ENCODE measurements at places on chromosomes 16 and 17.

DNA sequence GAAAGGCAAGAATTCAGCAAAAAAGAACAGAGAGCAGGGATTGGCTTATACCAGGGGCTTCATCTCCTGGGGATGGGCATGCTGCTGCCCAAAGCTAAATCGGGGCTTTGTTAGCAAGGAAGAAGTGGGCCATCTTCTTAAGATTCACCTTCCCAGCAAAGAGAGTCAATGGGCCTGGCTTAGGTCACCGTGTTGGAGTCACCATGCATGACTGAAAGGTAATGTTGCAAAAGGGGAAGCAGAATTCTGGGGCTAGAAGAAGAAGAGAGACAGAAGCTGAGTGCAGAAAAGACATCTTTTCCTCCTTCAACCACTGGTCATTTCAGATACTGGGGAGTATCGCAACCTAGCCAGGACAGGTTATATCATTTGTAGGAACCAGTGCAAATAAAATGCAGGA, 76.3 kb upstream of the KIFC3 start:
- DNase-seq: no peak

- no peak for DNase-seq
Observed at GRCh38 chr16:21628772-21629171, 23.6 kb downstream of the IGSF6 start.

- DNase-seq: no peak
Observed at GRCh38 chr16:1613211-1613622, 1.1 kb downstream of the CRAMP1 start.

DNA sequence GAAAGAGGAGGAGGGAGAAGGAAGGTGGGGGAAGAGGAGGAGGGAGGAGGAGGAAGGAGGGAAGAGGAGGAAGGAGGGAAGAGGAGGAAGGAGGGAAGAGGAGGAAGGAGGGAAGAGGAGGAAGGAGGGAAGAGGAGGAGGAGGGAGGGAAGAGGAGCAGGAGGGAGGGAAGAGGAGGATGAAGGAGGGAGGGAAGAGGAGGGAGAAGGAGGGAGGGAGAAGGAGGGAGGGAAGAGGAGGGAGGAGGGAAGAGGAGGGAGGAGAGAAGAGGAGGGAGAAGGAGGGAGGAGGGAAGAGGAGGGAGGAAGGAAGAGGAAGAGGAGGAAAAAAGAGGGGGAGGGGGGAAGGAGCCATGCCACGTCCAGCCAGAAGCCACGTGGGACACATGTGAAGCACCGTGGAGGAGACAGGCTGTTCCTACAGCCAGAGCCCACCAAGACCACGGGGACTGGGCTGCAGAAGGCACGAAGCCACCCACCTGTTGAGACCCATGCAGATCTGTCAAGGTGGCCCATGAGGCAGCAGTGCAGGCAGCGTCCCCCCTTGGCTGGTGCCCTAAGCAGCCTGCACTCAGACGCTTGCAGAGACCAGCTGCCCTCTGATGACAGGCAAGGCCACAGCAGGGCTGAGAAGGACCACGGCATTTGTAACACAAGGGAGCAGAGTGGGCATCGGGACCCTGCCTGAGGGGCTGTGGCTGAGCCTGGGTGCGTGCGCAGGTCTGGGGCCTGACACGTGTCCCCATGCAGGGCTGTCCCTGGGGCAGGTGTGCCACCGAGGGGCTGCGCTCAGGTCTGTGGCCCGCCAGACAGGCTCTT, 10.3 kb downstream of the NDUFAF8 start:
- no peak for DNase-seq

DNA sequence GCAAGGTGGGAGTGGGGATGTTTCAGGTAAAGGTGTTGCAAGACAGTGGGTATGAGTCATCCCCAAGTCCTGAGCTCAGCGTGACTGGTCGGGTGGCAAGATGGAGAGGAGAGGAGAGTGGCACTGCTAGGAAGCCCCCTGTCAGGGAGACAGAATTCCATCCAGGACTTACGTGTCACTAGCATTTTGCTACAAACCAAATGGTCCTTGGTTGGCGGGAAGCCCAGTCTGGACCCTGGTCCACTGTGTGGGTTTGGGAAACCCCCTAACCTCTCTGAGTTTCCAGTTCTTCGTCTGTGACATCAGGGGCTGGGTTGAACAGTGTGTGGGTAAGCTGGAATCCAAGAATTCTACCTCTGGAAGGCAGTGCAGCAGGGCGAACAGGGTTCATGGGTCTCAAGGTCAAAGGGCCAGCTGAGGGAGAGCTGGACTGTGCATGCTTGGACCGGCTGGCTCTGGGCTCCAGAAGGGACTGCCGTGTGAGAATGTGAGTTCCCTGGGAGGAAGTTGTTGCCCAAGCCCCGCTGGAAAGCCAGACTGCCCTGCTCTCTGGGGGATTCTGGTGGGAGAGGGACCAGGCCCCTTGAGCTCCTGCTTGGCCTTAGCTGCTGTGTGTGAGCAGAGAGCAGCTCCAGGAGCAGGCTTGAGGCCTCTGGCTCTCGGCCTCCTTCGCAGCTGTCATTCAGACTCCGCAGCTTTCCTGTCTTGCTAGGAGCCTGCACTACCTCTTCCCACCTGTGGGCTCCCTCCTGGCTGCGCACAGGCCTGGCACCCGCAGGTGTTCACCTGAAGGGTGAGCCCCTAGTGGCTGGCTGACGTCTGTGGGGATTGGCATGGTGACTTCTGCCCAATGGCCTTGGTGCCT, 84.6 kb downstream of the NT5M start:
- DNase-seq: no peak

- DNase-seq: no peak
Observed at GRCh38 chr17:65018610-65019316, 37.8 kb downstream of the GNA13 start.

- no peak for DNase-seq
Observed at GRCh38 chr17:16442594-16443510, 27.5 kb downstream of the TRPV2 start.

DNA sequence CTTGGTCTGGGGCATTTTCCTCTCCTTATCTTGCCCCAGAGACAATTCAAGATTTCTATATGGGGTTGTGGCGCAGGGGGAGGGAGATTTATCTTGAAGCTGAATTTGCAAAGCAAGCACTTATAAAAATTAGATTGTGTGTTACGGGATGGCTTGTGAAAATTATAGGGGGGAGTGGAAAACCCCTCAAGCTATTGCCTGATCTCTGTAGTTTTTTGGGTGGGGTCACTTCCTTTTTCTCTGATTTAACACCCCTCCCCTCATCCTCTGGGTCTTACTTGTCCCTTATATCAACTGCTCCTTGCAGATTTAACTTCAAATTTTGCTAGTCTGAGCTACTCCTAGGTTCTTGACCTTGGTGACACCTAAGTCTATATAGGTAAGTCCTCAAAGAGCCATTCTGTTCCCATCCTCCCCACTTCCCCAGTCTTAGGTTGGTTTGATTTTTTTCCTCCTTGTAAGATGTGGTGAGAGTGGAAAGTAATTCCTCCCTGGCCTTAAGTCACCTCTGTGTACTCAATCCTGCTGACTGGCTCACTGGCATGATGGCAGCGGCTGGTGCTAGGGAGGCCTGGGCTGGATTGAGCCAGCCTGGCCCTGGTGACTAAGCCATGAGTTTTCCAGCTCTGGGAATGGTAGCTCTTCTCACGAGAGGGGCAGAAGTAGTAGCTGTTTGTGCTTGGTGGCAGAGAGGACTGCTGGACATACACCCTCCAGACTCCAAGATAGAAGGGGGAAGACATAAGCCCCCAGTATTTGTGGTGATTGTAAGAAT, 2.3 kb downstream of the ARL4D start:
- DNase-seq: no peak

GRCh38 chr16:46737621-46738214, 10.4 kb downstream of the MYLK3 start:
- DNase-seq: no peak

DNA sequence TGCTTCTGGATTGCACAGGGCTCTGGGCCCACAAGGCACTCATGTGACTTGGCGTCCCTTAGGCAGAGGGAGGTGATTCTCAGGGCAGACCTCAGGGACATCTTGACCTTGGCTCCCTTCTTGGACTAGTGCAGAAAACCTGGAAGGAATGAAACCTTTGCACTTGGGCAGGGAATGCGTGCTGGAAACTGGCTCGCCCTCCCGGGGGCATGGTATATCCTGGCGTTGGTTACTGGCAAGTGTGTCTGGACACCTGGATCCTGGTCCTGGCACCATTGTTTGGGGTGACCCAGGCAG, 63.5 kb upstream of the LGALS9 start:
- no peak for DNase-seq

DNA sequence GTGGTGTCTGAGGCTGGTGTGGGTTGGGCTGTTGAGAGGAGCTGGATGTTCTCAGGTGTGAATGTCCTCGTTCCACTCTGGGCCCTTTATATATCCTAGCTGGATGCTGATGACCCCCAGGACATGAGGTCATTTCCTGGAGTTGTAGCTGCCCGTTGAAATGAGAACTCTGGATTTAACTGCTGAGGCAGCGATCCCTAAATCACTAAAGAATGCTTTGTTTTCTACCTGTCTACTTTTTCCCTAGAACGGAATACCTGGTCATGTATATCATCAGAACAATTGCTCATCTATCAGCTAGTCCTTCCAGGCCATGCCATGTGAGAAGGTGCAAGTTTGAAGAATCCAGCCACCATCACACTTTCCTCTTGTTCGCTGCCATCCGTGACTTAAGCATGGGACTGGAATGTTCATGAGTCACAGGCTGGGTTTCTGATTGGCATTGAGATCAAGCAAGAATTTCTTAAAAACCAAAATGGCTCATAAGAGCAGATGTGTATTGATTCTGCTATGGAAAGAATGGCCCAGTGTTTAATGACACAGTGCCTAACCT, at the start of gene KRTAP2-3:
Gene KRTAP2-3 (minus strand): TSS at position 63 of the 553 bp plus-strand sequence. CDS start 64 bp downstream, outside the sequence.
- no peak for DNase-seq

DNA sequence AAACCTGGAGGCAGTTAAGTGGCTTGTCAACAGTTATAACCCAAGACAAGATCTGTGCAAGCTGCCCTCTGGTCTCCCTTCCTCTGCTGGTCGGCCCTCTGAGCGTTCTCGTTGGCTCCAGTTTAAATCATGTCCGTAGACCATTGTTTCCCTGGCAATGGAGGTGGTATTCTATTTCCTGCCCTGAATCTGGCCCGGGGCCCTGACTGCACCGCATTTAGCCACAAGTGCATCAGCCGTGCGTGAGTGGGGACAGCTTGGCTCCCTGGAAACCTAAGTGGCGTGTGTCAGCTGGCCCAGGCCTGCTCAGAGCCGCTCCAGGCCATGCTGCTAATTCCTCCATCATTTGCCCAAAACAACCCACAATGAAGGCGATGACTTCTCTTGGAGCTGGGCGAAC, 15.0 kb upstream of the MYLK3 start:
- DNase-seq: no peak

DNA sequence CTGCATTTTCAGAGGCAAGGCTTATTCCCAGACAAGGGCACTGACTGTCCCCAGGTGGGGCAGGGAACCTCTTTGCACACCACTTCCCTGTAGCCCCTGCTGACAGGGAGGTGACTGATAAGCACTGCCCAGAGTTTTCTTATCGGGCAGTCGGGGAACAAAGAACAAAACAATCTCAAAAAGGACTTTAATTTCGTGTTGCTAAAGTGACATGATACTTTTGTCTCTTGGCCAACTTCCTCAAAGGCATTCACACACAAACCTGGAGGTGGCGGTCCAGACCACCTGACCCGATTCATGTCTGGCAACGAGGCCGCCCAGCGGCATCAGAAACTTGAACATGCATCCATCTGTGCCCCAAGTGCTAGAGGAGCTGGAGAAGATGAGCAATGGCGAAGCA, 28.9 kb downstream of the ZDHHC7 start:
- DNase-seq: no peak

GRCh38 chr17:82876149-82876548, 36.3 kb upstream of the ZNF750 start:
- no peak for DNase-seq

GRCh38 chr16:13234999-13235398, 333.6 kb downstream of the SHISA9 start:
- DNase-seq: no peak

DNA sequence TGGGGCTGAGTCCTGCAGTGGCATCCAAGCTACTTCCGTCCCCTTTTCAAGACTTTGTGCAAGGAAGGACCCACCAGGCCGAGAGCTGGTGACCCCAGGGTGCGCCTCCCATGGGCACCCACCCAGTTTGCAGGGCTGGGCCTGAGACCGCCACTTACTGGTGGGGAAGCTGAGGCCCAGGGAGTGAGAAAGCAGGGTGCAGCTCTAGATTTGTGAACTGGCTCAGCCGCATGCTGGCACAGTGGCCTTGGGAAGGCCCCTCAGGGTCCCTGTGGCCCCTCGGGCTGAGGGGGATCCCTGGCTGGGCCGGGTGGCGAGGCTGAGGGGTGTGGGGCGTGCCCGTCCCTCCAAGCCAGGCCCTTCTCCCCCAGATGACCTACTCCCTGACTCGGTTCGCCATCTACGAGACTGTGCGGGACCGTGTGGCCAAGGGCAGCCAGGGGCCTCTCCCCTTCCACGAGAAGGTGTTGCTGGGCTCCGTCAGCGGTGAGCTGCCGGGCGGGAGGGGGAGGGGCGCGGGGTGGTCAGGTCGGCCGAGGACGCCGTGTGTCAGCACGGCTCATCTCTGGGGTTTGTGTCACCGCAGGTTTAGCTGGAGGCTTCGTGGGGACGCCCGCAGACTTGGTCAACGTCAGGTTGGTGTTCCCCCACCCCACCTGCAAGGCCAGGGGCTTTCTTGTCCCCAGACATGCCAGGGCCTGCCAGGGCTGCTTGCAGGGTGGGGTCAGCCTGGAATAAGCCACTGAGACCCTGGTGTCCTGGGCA, 3.2 kb downstream of the SLC25A10 start:
- no peak for DNase-seq

DNA sequence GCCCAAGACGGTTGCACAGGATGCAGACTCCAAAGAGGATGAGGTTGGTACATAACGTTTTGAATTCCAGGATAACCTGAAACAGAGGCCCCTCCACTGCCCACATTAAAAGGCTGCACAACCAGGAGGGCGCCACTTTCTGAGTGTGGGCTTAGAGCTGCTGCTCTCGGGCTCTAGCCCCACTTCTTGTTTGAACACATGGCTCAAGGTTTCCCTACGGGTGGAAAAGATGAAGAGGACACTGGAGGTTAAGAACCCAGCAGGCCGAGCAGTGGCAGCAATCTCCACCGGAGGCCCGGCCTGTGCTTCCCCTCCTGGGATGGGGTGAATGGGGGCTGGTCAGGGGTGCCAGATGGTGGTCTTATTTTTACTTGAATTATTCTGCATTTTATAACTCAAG, 8.0 kb upstream of the TRAP1 start:
- no peak for DNase-seq

DNA sequence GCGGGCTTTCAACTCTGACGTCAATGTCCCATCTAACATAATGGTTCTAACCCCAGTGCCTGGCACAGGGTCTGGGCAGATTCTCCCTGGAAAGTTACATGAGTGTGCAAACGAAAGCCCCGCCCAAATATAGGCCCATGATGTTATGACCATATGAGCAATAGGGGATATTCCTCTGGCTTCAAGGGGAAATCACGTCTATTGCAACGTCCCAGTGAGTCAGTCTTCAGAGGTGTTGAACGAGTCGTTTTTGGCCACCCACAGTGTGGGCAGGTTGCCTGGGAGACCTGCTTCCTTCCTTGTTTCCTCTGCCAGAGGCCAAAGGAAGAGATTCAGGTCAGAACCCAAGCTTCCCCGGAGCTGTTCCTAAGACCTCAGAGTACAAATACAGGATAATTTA, 30.3 kb downstream of the PIK3R5 start:
- peak; percentile 75 for DNase-seq

GRCh38 chr16:30972872-30973271, 12.1 kb upstream of the HSD3B7 start:
- DNase-seq: no peak

- no peak for DNase-seq
Observed at GRCh38 chr16:54976651-54977200, 46.1 kb downstream of the IRX5 start.

- no peak for DNase-seq
Observed at GRCh38 chr16:23020084-23020483, 129.2 kb downstream of the USP31 start.

GRCh38 chr17:59504821-59505220, 60.6 kb upstream of the DHX40 start:
- no peak for DNase-seq

- DNase-seq: no peak
Observed at GRCh38 chr16:67470359-67470758, 10.6 kb downstream of the ATP6V0D1 start.
